Cardiac fibroblast (primary cell): ENCODE measurements at places on chromosomes 1 and 21.
A peak's percentile ranks its signal among the peaks of the same experiment; 100 is the strongest.

GRCh38 chr1:213124590-213124989, 73.5 kb downstream of the RPS6KC1 start:
- DNase-seq = no peak

- DNase-seq = no peak
Measured at GRCh38 chr1:54497338-54497737, 50.7 kb upstream of the ACOT11 start.

- DNase-seq = no peak
Measured at GRCh38 chr1:79638382-79638781, 631.9 kb upstream of the ADGRL4 start.

DNA sequence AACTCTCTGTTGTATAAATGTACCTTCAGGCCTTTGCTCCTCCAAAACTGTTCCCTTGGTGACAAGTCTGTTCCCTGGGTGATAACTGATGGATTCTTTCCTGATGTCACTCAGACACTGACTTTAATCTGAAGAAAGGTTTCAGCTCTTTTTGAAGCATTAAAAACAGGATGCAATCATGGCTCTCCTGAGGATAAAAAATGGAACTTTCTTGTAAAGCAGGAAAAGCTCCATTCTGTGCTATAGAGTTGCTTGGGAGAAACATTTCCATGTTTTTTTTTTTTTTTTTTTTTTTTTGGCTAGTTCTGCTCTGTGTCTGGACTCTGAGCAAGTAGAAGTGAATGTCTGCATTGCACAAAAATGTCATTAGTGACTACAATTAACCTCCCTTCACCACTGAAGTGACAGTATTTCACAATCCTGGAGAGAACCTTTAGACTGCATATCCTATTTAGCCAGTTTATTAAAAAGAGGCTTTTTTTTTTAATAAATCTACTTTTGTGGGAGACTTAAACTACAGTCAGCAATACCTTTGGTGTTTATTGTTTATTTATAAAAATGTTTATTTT, 101.7 kb upstream of the PRMT6 start:
- DNase-seq = no peak

DNA sequence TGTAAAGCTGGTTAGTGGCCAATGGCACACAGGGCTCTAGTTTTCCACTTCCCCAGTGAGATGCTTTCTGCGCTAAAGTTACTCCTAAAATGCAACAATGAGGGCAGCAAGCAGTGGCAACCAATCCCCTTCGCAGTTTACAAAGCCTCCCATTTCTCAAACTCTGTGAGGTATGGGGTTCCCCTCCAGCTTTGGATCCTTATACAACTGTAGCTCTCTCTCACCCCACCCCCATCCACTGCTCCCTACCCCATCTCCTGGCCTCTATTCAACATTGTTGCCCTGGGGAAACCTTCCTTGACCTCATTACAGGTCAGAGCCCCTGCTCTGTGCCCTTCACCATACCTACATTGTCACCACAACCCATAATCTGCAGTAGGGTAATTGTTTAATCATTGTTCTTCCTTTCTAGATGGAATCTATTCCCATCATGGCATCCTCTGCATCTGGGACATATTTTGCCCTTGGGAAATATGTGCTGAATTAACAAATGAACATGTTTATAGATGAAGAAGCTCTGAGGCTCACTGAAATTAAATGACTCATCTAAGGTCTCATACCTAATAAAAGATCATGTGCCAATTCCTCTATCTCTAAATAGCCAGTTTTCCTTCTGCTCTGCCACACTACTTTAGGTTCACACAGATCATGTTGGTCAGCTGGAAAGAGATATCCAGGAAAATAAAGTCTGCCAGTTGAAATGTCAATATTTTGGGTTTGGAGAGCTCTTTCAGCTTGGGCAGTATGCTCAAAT, 12.6 kb downstream of the KIAA0040 start:
- no peak for DNase-seq

DNA sequence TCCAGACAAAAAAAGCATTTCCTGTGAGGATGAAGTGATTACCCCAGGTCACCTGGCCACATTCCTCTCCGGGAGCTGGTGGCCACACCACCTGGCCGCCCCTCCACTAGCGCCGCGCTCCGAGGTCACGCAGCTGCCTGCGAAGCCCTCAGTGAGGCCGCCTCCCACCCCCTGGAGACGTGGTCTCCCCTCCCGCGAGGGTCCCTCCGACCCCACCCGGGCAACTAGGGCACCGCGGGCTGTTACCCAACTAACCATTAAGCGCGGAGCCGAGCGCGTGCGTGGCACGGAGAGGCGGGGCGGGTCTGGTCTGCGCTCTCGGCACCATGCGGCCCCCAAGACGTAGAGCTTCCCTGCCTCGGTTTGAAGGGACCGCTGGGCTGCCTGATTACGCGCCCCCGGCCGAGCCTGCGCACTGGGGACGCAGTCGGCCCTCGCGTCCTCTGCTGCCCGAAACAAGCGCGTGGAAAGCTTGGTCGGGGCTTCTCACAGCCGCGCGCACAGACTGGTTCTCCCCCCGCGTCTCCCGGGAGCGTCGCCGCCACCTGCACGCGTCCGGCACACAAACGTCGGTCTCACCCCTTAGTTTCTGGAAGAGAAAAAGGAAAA, 106.5 kb downstream of the SLC16A1 start:
- peak; percentile 34 for DNase-seq

- peak; percentile 3 for DNase-seq
Measured at GRCh38 chr1:102191723-102192122, 195.0 kb upstream of the OLFM3 start.

GRCh38 chr1:53754484-53755312, 15.7 kb upstream of the GLIS1 start:
- peak; percentile 79 for DNase-seq

GRCh38 chr1:81125672-81126071, 675.1 kb upstream of the ADGRL2 start:
- DNase-seq = no peak

DNA sequence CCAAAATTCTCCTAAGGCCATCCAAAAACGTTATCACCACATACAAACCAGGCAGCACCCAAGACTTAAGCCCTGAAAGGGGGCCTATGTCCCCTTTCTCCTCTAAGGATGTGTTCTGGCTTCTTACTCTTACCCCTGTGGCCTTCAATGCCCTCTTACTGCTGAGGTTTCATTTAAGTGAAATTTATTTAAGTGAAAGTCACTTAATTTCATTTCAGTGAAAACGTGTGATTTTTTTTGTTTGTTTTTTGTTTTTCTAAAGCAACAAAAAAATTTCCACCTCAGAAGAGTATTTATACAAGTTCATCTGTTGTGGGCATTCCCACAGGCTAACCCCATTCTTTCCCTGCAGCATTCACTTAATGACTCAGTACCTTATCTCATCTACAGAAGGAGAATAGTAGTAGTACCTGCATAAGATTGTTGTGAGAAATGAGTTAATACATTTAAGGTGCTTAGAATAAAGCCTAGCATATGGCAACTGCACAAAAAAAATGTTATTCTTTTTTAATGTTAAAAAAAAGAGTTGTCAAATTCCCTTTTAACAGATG, 220.6 kb downstream of the CHRM3 start:
- no peak for DNase-seq

DNA sequence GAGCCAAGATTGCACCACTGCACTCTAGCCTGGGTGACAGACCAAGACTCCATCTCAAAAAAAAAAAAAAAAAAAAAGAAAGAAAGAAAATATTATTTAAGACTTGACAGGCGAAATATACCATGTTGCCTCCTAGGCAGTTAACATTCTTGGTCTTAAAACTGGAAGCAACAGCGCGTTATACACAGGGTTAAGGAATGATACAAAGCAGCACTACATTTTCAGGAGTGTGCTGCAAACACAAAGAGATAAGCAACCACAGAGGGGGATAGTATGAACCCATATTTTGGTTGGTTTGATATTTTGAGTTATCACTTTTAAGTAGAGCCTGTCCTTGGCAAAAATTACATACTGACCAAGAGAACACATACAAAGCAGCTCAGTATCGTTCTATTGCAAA, 25.1 kb downstream of the USP24 start:
- no peak for DNase-seq
